ENCODE measurements at places on chromosomes 3 and 15.
A peak's percentile ranks its signal among the peaks of the same experiment; 100 is the strongest.

- DNase-seq: no peak
Measured at GRCh38 chr3:55641964-55642363, 154.9 kb upstream of the WNT5A start.

GRCh38 chr15:98635848-98636247 lies 12.5 kb upstream of the IGF1R start:
- no peak for DNase-seq

GRCh38 chr15:79849789-79850188 lies 47.0 kb downstream of the MTHFS start:
- no peak for DNase-seq

DNA sequence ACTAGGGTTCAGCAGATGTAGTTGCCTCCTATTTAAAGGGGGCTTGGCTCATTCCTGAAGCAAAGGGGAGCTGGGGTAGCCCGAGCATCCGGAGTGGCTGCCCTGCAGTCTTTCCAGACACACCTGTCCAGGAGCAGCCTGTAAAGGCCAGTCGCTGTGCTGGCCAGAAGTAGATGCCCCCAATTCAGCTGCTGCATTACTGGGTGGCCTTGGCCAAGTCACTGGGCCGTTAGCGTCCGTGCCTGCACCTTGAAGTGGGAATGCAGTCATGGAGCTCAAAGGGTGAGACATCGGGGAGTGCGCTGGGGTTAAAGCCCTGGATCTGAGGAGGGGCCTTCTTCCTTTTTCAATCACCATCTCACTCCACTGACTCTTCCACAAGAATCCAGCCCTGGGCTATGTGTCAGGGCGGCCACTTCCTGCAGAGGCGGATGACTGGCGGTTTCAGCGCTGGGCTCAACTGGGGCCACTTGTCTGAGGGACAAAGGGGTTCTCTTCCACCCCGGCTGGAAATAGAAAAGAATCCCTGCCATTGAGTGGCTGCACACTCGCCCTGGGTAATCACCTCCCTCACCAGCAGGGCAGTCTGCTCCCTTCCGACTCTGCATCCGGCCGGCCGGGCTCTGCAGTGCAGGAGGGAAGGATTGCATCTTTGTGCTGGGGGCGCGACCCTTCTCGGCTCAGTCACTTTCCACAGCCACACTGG lies 11.8 kb downstream of the ALDH1A3 start:
- DNase-seq: no peak

DNA sequence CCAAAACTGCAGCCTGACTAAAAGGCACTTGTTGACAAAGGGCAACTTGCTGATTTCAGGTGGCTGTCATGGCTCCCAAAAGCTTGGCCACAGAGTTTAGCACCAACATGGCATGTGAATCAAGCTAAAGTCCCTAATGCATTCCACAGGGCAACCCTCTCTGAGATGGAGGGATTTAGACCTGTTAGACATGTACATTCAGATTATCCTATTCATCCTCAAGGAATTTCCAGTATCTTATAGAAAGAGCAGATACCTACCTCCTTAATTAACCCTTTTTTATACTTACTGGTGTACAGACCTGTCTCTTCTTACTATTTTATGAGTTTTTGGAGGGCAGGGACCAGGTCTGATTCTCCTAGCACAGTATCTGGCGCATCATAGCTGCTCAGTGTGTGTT lies 31.3 kb downstream of the ACP3 start:
- DNase-seq: no peak

GRCh38 chr3:42683875-42684598 lies 1.3 kb upstream of the KLHL40 start:
- DNase-seq: peak; percentile 74

DNA sequence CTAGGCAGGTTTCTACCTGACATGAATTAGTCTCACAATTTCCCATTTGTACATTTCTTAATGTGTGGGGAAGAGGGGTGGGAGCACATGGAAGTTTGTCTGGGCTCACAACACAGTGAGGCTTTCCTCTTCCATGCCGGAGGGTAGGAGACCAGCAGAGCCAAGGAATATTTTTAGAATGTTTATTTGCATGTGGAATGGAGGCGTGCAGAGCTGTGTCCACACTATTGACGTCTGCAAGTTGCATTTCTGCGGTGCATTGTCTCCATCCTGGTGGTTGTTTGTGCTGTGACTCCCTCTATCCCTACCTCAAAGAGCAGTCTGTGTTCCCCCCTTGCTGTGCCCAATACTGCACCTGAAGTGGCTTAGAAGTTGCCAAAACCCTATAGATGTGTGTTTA lies 103.1 kb upstream of the LRTM1 start:
- no peak for DNase-seq

DNA sequence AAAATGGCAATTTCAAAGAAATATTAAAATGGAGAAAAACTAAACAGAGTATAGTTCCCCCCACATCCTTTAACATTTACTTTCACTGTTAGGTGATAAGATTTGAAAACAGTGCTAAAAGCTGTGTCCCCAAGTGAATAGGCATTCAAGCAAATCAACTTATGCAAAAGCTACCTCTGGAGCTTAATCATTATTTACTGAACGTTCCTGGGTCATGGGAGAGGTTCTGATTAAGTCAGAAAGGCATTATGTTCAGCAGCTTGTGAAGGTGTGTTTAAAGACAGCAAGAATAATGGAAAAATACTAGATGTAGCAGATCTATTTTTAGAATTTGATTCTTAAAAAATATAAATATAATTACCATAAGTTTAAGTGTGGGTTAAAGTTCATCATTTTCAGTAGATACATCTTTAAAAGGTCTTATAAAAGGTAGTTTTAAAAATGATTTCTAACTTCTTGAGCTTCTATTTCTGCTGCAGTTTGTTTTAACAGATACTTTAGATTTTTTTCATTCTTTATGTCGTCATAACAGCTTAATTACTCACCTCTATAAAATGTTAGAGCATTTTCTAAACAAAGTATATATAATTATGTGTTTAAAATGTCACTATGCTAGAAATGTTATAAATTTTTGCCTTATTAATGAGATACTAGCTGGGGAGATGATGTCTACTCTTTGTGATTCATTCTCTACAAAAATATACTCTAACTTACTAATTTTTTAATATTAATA lies 127.9 kb downstream of the MITF start:
- no peak for DNase-seq

DNA sequence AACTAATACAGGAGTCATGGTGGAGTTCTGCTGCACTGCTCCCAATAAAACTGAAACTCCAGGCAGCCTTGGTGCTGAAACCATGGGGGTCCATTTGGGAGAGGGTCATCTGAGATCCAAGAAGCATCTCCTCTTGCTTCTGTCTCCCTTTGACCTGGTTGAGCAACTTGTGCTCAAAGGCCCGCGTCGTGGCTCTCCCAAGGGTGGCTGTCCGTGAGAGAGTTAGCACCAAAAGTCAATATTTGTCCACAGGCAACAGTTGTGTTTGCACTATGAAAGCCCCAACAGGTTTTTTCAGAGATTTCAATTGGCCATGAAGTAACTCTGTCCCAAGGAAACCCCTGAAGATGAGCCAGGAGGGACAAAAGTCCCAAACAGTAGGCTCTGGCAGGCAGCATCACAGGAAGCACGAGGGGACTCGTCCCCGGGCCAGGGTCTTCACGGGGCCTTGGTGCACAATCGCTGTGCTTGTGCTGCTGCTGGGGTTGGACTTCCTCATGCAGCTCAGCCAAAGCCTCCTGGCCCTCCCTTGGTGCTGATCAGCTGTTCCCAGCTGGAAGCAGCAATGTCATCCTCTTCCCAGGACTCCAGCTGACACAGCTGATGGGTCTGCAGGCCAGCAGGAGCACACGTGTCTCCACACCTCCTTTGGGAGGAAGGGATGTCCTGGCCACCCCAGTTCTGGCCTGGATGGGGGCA lies 39.4 kb upstream of the WNT5A start:
- DNase-seq: no peak

Measured in CD14-positive monocyte (primary cell).